ENCODE measurements at places on chromosomes 5 and 9. TPM values are rescaled to one million over a fixed set of nuclear protein-coding genes. Genes with fewer than 3 reads are reported as not detected.

GRCh38 chr5:37721447-37721871, 118.4 kb downstream of the GDNF start:
- no peak for DNase-seq

Gene ZFP2
- total RNA-seq, result 0.63 TPM

- DNase-seq, result no peak
Observed at GRCh38 chr5:148897842-148898241, 71.4 kb downstream of the ADRB2 start.

DNA sequence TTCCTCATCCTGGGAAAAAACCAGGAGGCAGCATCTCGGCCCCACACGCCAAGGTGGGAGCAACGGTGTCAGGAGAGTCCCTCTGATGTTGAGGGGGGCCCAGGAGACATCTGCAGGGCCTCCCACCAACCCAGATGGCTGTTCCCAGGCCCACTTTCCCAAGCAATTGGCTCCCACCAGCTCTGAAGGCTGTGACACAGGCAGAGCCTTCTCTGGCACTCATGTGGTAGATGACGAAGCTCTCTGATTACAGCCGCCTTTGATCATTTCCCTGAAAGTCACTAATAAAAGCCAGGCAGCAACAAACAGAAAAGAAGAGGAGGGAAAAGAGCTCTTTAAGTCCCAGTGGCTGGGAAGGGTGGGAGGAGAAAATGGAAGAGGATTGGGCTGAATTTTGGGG, 226.5 kb downstream of the CDK5RAP2 start:
- DNase-seq, result no peak

GRCh38 chr5:123438902-123439301, 15.7 kb upstream of the CEP120 start:
- no peak for DNase-seq

- no peak for DNase-seq
Observed at GRCh38 chr5:27706832-27707231, 668.4 kb upstream of the CDH9 start.
